ENCODE measurements at places on chromosomes 3 and 15. TPM values are rescaled to one million over a fixed set of nuclear protein-coding genes. Genes with fewer than 3 reads are reported as not detected.

GRCh38 chr3:134601539-134602439, 49.0 kb downstream of the KY start:
- peak; percentile 45 for DNase-seq

- DNase-seq: no peak
Measured at GRCh38 chr15:54321426-54321825, 343.2 kb downstream of the UNC13C start.

- no peak for DNase-seq
Measured at GRCh38 chr3:186506857-186507256, 37.3 kb downstream of the CRYGS start.

- DNase-seq: no peak
Measured at GRCh38 chr15:77632534-77633133, at the start of gene LINGO1. LINGO1 (minus strand) TSS chr15:77632912; CDS start chr15:77632315, 597 bp downstream.

DNA sequence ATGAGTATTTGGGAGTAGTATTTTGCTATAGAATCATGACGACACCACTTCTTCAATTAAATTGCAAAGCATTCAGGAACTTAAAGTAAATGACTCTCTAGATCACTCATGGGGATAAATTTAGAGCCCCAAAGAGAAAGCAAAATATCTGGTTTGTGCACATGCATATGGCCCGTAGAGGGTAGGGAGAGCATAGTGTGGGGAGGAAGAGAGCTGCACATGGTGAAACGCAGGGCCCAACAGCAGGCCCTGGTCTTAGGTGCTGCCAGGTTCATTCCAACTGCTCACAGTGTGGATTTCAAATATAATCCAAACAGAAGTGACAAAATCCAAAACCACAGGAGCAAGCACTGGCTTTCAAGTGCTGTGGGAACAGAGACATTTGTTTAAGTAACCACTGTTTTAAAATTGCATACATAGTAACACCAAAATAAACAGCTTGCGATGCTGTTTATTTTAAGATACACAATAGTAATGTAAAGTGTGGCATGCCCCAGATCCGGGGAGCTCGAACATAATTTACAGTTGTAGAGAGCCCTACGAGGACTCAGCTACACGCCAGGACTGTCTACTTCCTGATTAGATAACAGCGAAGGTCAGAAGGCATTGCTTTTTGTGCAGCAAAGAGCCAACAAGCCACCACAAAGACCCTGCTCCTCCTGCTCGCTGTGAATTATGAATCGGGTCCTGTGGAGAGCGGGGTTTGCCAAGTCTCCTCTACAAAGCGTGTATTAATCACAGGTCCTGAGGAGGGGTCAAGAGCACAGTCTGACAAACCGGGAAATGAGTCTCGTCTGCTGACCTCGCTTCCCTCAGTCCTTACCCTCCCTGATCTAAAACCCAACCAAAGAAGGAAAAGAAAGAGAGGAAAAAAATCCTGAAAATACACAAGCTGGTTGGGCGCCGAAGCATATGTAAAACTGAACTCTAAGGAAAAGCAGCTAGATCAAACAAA, 80.6 kb downstream of the MEIS2 start:
- DNase-seq: no peak

GRCh38 chr3:162217647-162218046, 721.0 kb downstream of the OTOL1 start:
- no peak for DNase-seq

The ACAA1 gene
- 94.0 TPM for polyA plus RNA-seq

GRCh38 chr3:187919048-187919447, 173.8 kb upstream of the BCL6 start:
- DNase-seq: no peak

DNA sequence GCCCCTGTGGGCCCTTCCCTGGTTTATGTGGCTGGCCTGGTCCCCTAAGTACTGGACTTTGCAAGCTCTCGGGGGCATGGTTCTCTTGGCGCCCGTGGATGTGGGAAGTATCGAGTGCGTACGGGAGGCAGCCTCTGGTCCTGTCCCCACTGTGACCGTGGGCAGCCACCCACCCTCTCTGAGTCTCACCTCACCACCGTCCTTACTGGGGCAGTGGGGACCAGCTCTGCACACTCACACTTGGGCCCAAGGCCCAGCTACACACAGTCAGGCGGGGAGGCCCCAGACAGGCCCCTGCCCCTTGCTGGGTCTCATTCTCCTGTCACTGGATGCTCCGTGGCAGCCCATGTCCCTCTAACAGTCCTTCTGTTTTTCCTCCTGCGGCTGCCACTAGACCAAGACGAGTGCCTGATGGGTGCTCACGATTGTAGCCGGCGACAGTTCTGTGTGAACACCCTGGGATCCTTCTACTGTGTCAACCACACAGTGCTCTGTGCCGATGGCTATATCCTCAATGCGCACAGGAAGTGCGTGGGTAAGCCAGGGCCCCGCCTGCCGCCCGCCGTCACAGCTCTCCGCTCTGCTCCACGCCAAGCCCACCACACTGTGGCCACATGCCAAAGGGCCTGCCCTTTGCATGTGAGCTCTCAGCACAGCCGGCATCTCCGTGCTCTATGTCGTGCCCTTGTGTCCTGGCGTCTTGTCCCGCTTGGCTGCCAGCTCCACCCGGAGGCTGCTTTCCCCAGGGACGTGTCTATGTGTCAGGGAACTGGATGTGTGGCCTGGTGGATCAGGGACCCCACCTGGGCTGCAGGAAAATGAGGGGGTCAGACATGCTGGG, 72.7 kb downstream of the FBLN2 start:
- DNase-seq: no peak

- DNase-seq: no peak
Measured at GRCh38 chr15:57031605-57032004, 113.2 kb downstream of the TCF12 start.

- no peak for DNase-seq
Measured at GRCh38 chr3:878746-879145, 214.1 kb upstream of the CNTN6 start.

The GABRB3 gene
- polyA plus RNA-seq: 5.8 TPM

GRCh38 chr3:28122227-28122626, 119.2 kb upstream of the CMC1 start:
- no peak for DNase-seq

GRCh38 chr3:2166552-2166951, 67.9 kb downstream of the CNTN4 start:
- DNase-seq: no peak

- DNase-seq: no peak
Measured at GRCh38 chr3:25344670-25345069, 83.4 kb upstream of the RARB start.

- no peak for DNase-seq
Measured at GRCh38 chr3:100103558-100104441, 10.5 kb downstream of the FILIP1L start.

DNA sequence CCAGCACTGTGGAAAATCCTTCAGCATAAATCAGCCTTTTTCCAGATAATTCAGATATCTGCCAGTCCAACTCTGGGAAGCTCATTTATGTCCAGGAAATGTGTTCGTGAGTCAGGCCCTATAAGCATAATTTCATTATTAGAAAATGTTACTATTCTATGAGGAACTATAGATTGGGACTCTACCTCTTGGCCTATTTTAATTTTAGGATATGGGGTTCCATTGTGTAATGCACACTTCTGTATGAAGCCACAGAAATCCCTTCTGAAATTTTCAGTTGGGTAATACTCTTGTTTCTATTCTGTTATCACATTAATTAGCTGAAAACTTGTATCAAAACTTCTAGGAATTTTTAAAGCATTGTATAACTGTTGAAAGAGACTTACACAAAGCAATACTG, 43.9 kb upstream of the IL12A start:
- DNase-seq: no peak

GRCh38 chr15:66570842-66571478, 5.2 kb upstream of the LCTL start:
- DNase-seq: no peak

The CADM2 gene
- polyA plus RNA-seq: 0.69 TPM

The RPLP1 gene
- polyA plus RNA-seq: 1,420 TPM

- DNase-seq: no peak
Measured at GRCh38 chr3:197031315-197032285, 2.0 kb upstream of the MELTF start.

DNA sequence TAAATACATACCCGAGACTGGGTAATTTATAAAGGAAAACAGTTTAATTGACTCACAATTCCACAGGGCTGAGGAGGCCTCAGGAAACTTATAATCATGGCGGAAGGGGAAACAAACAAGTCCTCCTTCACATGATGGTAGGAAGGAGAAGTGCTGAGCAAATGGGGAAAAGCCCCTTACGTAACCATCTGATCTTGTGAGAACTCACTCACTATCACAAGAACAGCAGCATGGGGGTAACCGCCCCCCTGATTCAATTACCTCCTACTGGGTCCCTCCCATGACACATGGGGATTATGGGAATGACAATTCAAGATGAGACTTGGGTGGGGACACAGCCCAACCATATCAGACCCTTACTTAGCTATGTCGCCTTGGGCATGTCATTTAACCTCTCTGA, 27.7 kb downstream of the SCG3 start:
- no peak for DNase-seq

DNA sequence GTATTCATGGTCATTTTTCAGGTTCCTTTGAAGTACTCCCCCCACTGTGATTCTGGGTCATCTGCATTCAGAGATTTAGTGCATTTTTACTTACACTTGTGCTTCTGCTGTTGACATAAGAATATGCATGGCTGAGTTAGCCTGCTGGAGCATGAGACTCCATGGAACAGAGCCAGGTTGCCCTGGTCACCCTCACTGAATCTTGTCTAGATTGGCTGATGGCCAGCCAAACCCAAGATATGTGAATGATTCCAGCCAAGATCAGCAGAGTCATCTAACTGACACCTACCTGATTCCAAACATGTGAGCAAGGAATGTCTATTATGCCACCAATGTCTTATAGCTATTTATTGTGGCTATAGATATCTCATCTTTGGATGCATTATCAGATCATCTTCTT, 25.1 kb downstream of the DTWD1 start:
- DNase-seq: no peak

The SUSD5 gene
- 9.6 TPM for polyA plus RNA-seq

- DNase-seq: no peak
Measured at GRCh38 chr15:70246623-70247220, 149.0 kb upstream of the TLE3 start.

DNA sequence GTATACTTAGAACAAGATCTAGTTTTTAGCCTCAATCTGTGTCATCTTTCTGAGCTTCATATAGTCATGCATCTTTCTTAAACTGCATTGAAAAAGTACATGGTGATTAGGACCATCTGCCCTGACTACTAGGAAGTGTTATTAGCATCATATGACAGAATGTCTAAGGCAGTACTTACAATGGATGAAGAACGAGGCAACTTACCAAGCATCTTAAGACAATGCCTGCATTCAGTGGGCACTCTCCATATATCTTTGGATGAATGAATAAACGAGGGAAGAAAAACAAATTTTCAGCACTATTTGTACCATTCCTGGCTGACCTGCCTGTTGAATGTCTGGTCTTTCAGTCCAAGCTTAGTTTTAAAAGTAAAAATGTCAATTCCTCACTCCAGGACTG, 185.4 kb upstream of the EPHA3 start:
- DNase-seq: no peak

The DOCK3 gene
- polyA plus RNA-seq: 1.8 TPM

The SMCO1 gene
- not detected for polyA plus RNA-seq

DNA sequence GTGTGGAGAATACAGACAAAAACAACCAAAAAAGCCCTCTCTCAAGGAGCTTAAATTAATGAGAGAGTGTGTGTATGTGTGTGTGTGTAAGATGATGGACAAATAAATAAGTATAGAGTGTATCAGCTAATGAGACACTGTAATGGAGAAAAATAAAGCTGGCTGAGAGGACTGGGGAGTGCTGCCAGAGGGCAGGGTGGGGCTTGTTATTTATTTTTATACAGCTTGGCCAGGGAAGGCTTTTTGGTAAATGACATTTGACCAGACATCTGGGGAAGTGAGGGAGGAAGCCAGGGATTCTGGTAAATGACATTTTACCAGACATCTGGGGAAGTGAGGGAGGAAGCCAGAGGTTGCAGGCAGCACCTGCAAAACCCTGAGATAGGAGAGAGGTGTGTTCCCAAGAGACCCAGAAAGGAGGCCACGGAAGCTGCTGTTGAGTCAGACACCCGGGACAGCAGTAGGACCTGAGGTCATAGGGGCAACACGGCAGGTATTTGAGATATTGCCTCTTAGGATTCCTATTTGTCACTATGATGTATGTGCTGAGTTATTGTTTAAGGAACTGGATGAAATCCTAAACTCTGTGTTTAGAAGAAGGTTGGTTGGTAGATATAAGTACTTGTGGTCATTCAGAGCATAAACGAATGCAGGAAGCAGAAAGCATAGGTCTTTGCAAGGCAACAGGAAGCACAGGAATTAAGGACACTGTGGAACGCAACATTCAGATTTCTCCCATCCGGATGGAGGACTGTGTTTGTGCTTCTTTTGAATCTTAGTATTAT, 2.7 kb downstream of the SV2B start:
- DNase-seq: no peak

The HIGD1A gene
- 148 TPM for polyA plus RNA-seq

- no peak for DNase-seq
Measured at GRCh38 chr3:113677737-113678136, 18.7 kb downstream of the USF3 start.

GRCh38 chr15:84599906-84600305, 903 bp upstream of the ZSCAN2 start:
- DNase-seq: no peak

DNA sequence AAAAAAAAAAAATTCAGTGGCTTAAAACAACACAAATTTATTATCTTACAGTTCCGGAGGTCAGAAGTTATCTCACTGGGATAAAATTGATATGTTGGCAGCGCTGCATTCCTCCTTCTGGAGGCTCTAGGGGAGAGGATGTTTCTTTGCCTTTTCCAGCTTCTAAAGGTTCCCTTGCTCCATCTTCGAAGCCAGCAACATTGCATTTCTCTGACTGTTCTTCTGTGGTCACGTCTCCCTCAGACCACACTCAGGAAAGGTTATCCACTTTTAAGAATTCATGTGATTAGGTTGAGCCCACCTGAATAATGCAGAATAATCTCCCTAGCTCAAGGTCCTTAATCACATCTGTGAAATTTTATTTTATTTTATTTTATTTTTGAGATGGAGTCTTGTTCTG, 23.4 kb upstream of the ACAP2 start:
- no peak for DNase-seq
